ENCODE measurements at places on chromosomes 1 and 21.

GRCh38 chr1:54168206-54168965, 15.6 kb upstream of the CDCP2 start:
- no peak for DNase-seq

DNA sequence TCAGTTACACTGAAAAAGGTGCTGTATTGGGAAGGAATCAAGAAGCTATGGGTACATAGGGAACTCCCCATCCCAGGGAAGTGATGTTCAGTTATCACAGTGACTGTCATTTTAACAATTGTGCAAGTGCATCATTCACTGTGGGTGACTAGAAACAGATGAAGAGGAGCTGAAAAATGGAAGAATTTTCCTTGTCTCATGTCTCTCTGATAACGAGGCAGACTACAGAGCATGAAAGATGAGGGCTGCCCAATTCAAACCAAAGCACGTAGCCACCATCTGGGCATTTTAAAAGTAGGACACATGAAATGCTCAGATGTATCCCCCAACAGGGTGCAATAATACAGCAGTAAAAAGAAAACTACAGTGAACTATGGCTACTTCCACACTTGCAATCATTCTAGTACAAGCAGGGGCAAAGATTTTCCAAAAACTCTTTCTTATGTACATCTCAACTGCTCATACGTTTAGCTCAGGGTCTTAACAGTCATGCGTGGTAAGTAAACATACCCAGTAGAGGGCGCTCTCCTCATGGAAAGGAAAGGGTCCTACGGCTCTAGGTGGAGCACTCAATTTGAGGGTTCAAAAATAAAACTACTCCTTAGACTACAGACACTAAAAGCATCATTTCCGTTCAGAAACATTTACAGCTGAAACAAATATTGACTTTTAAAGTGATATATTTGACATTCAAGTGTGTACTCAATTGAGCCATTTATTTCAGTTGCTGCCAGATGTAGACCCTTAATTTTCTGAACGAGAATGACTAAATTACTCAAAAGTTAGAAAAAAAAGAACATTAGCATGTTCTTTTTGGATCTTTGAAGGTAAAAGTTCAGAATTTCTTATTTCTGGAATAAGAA, 143.2 kb downstream of the KCTD3 start:
- no peak for DNase-seq

DNA sequence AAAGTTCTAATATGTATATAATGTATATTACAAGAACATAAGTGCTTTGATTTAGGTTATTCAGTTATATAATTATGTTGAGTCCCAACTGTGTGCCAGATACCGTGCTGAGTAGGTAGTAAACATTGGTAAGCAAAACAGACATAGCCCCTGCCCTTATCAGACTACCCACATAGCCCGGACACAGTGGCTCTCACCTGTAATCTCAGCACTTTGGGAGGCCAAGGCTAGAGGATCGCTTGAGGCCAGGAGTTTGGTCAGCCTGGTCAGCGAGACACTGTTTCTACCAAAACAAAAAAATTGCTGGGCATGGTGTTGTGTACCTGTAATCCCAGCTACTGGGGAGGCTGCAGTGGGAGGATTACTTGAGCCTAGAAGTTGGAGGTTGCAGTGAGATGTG, 30.7 kb downstream of the RNF11 start:
- DNase-seq = no peak

- no peak for DNase-seq
Measured at GRCh38 chr1:61192663-61193330, 110.4 kb downstream of the NFIA start.

- DNase-seq = no peak
Measured at GRCh38 chr1:66223681-66224080, 310.3 kb upstream of the SGIP1 start.

DNA sequence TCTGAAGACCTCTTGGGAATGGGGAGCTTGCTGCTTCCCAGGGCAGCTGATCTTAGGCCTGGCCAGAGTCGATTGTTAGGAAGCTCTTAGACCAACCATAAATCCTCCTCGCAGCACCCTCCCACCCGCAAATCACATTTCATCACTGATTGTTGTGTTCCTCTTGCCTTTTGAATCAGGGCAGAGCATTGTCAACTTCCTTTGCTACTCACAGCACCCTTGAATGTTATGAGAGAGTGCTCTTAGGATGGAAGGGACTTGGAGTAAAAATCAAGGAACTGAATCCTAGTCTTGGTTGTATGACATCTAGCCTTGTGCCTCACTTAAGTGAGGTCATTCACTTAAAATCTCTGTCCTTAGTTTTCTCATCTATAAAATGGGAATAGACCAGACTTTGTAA, 3.0 kb downstream of the VASH2 start:
- no peak for DNase-seq

GRCh38 chr1:235127203-235127602, 1.4 kb downstream of the TOMM20 start:
- DNase-seq = no peak

GRCh38 chr1:234529950-234530237, 50.9 kb upstream of the TARBP1 start:
- no peak for DNase-seq

DNA sequence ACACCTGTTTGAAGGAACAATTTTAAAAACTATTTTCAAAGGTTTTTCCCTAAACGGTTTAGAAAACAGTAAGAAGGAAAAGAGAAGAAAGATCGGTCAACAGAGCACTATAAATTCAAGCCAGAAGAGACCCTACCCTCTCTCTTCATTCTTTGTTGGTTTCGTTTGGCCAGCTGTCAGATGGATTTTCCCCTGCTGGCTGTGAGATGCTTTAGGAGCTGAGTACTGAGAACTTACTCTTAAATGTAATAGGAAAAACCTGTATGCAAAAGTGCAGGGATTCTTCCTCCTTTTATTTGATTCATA, 1.3 kb upstream of the TXNIP start:
- DNase-seq = no peak

DNA sequence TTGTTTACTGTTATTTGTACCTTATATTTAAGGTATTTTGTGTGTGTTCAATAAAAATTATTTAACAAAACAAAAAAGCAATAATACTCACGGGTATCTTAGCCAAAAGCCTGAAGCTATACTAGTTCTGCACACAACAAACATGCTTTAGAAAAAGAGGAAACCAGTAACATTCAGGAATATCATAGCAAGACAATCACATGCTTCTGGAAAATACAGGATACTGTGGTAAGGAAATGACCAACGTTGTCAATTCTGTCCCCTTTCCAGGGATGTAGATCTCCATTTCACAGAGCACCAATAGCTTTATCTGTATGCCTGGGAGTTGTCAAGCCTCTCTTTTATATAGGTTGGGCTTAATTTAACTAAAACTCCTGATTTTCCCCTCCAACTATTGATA, 288.4 kb downstream of the SMYD3 start:
- no peak for DNase-seq

DNA sequence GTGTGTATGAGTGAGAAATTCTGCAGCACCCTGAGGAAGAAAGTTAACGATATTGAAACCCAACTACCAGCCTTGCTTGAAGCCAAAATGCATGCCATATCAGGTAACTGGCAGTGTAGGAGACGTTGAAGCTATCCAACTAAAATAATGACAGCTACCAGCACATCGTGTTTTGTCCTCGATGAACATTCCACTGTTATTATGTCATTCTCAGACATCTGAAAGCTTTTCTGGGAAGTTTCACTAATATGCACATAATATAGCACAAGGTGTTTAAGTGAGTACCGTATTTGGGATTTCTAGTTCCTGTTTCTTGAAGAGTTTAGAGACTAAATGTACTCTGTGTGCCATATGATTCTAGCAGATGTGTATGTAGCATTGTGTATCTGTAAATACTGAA, 173.5 kb downstream of the DISC1 start:
- no peak for DNase-seq

DNA sequence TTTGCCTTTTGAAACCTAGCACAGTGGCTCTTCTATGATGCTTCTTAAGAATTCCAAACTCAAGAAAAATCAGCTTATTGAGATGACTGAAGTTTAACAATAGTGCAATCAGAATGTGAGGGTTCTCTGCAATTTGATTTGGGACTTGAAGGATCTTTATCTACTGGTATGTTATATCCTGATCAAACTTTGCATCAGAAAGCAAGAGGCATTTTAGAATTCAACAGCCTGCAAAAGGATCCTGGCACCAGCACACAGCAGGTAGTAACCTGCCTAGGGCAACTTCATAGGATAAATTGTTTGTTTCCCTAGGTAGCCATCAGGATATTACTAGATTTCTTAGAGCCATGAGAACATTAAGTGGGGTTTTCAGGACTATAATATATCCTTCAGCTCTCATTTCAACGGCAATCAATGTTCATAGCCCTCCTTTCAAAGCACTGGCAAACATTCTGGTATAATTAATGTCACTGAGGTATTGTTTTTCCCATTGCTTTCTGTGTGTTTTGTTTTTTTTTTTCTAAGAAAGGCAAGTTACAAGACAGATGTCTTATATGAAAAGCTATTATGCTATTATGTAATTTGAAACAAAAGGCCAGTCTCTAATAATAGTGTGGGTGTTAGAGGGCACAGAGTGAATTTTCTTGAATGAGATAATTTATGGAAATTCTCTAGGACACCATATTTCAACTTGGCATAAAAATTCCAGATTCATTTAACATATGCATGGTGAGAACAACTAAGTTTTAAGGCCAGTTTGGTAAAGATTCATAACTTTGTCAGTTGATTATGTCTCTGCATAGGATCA, 34.5 kb downstream of the NTNG1 start:
- no peak for DNase-seq

DNA sequence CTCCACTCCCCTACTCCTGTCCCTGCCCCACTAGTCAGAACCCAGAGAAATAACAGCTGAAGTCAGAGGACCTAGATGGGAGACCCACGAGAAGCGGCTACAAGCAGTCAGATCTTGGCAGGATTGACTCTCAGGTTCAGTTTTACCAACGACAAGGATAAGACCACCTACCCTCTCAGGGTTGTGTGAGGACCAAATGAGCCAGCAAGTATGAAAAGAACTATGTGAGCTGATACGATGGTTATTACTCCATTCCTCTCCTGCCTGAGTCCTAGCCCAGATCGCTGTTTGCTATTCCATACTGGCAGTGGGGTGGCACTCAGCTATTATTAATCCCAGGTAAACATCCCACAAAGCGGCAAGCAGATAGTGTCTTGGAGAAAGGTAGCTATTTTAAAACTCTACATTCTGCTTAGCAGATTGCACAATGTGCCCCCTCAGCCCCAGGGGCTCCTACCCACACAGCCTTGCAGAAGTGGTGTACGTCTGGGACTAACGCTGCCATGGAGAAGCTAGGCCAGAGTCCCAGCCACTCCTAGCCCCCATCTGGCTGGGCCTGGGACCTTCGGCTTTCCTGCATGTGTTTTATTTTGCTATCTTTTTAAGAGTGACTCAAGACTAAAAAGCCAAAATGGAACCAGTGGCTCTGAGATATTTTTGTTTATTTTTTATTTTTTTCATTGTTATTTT, 58.9 kb downstream of the CD46 start:
- no peak for DNase-seq

DNA sequence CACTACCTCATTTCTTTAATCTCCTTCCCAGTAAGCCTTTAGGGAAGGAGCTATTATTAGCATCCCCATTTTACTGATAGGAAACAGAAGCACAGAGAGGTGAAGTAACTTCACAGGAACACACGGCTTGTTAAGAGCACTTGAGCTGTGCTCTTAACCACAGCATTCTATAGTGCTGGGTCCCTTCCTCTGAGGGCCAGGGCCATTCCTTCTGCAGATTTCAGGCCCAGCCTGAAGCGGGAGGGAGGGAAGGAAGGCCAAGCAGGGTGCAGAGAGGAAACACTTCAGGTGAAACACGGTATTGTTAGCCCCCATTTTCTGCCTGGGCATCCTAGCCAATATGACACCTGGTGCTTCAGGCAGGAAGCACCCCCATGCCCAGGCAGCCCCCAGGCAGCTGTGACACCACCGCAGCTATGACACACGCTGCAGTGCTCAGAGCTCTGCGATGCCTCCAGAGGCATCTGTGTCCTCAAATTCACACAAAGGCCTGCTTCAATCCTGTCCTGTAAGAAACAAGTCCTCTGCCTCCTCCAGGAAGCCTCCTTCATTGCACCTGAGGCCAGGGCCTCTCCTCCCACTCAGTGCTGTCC, 4.5 kb upstream of the EXTL1 start:
- no peak for DNase-seq

GRCh38 chr1:234598974-234599616, 10.9 kb downstream of the IRF2BP2 start:
- DNase-seq = no peak

DNA sequence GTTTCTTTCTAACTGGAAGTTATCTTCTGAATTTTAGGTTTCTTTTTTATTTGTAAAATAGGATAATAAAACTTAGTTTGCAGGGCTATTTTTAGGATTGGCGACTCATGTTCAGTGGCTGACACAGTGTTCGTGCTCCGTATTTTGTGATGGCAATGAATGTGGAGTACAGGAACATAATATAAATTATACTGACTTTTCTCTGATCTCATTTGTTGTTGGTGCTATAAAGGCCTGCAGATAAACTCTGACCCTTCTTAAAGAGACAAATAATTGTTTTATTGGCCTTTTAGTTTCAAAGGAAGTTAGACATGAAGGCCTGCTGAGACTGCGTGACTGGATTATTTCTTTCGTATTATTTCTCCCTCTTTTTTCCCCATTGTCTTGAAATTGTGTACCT, 339.6 kb downstream of the PDE4B start:
- DNase-seq = no peak

- DNase-seq = no peak
Measured at GRCh38 chr1:65355031-65355712, 45.8 kb downstream of the DNAJC6 start.

GRCh38 chr21:32940079-32941014, 85.4 kb upstream of the OLIG2 start:
- no peak for DNase-seq

- no peak for DNase-seq
Measured at GRCh38 chr21:38979271-38980121, 173.8 kb downstream of the ETS2 start.

DNA sequence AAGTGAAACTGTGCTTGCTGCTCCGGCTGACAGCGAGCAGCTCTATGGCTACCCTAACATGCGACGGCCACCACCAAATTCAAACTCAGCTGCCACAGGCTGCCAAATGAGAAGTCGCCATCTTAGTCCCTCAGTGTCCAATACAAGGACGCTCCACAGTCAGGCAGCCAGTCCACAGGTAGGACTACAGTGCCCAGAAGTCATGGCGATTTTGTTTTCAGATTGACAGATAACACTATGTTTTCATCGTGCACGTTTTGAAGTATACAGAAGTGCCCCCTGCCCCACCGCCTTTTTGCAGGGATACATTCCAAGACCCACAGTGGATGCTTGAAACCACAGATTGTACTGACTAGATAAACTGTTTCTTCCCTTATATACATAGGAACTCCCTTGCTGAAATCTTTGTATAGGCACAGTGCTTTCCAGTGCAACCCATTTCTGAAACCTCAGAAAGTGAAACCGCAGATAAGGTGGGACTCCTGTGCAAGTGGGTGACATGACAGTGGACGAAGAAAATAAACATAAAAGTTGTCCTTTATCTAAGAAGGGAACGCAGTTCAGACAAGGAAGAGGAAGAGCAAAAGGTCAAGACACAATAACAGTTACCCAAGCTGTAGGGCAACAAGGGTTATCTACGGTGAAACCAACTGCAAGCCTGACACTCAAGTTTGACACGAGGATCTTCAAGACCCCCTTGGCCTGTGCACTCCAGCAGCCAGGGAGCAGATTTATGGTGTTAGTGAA, 52.2 kb downstream of the STX6 start:
- no peak for DNase-seq

Data from stimulated activated CD8-positive, alpha-beta memory T cell treated with anti-CD3 and anti-CD28 coated beads, Interleukin-7, amount 100 ng/mL, for 1 hour (primary cell).